Stimulated activated CD4-positive, alpha-beta T cell treated with anti-CD3 and anti-CD28 coated beads, Interleukin-1b, Interleukin-23, amount 100 ng/mL, for 1 hour (primary cell): ENCODE measurements at places on chromosomes 5 and 9.

DNA sequence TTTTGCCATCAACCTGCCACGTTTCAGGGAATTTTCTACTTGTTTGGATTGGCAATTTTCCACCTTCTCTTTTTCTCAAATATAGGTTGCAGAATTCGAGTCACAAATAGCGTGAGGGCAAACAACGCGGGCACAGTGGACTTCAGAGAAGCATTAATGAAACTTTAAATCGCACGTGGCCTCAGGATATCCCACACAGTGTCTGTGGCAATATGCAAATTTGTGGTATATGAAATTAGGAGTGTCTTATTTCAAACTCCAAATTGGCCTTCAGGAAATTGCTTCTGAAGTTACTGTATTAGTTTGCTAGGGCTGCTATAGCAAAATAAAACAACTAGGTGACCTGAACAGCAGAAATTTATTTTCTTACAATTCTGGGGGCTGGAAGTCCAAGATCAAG, 91.2 kb downstream of the MTRR start:
- no peak for DNase-seq

DNA sequence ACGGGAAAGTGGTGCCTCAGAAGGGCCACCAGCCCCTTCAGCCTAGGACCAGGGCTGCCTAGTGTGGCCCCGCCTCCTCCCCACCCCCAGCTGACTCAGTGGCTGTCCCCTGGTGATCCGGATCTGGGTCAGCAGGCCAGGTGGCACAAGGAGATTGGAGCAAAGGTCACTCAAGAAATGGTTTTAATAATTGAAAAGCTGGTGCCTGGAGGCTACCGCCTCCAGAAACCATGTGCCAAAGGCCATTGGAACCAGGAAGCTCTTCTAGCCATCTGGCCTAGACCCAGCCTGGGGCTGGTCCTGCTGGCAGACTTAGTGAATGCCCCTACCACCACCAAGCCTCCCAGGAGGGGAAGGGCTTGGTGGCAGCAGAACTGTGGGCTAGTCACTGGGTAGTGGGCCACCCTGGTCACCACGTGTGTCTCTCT, 1.5 kb downstream of the ST6GALNAC4 start:
- DNase-seq, result no peak

GRCh38 chr5:88833371-88834130, 49.4 kb downstream of the MEF2C start:
- DNase-seq, result no peak

DNA sequence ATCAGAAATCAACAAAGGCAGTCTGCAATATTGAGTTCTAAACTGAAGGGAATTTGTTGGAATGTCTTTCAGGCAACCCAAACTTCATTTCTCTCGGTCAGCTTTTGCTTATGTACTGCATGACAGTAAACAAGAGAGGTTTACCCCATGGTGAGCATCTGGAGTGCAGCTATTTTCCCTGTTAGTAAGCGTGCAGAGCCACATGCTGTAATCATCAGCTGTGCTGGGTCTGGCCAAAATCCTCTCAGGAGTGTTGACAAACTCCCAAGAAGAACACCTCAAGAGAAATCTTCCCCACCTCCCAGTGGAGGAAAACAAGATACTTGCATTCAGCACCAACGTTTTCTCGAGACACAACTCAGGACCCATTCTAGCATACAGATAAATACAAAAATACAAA, 83.6 kb upstream of the ADAMTSL1 start:
- no peak for DNase-seq

DNA sequence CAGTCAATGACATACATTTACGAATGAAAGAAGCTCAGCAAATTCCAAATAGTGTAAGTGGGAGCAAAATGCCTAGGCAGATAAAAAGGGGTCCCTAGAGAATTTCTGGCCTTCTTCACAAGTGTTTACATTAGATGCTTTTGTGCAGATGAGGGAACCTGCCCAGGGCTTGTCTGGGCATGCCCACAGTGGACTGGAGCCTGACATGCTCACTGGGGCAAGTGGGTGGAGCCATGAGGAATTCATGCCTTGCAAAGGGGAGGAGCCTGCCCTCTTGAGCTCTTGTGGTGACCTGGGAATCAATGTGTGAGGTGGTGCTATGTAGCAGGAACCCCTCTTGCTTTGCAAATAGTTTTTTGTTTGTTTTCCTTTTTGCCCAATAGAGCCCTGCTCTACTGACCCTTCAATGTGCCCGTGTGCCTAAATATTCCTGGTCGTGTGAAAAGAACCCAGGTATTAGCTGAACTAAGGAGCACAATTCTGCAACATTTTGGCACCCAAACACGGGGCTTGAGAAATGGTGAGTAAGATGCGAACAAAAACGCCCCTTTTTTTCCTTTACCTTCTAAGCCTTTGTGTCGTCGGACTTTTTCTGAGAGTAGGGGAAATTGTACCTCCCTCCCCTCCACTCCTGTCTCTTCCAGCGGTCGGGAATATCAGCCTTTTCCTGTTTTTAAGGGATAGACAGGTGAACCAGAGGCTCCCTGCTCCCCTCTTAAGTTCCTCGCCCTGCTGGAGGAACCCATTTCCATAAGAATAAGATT, 433.8 kb upstream of the CDH9 start:
- DNase-seq, result no peak

DNA sequence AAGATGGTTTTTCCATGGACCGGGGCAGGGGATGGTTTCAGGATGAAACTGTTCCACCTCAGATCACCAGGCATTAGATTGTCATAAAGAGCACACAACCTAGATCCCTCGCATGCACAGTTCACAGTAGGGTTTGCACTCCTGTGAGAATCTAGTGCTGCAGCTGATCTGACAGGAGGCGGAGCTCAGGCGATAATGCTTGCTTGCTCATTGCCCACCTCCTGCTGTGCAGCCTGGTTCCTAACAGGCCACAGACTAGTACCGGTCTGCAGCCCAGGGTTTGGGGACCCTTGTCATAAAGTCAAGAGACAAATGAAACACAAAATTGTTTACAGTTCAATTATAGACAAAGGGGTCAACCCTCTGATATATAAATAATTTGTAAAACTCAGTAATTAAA, 101.7 kb downstream of the RANBP17 start:
- no peak for DNase-seq

GRCh38 chr5:57175551-57176309, 1.9 kb downstream of the GPBP1 start:
- no peak for DNase-seq

- DNase-seq, result peak; percentile 10
Measured at GRCh38 chr5:42057254-42057690, 132.2 kb downstream of the FBXO4 start.

- no peak for DNase-seq
Measured at GRCh38 chr5:169893571-169893970, 86.7 kb downstream of the INSYN2B start.

DNA sequence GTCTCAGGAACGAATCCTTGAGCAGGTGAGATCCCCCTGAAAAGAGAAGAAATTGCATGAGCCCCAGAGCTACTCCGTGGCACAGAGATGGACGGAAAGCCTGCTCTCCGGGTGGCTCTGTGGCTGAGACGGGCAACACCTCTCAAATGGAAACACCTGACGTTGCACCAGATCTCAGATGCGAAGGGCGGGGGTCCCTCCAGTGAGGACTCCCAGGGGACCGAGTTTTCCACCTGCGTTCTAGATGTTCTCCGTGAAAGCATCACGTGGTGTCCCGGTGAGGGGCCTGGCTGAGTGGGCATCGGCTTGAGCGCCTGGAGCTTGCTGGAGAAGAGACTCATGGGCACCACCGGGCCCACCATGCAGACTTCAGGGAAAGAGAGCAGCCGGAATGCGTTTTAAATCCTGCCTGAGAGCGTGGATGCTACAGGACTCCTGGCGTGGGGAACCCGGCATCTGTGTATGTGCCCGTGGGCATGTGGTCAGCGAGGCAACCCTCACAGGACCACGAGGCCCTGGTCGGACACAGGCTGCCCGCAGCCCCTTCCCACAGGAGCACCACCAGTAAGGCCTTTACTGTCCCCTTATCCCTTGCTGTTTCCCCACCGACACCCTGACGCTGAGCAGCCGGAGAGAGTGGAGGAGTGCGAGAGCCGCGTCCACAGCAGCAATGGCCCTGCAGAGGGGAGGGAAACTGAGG, 378.4 kb upstream of the IRX4 start:
- no peak for DNase-seq

DNA sequence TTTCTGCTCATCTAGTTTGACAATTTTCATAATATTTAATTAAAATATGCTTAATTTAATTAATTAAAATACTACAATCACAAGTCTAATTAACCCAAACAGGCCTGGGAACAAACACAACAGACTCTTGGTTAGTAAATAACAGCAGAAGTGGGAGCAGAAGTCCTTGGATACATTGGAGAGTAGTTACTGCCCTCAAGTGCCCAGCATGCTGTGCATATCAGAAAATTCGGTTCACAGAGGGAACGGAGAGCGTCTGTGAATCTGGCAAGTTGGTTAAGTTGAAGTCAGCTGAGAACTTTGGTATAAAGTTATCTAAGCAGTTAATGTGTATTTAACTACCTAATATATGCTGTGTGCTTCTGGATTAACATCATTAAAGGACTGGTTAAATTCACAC, 87.0 kb upstream of the ATG10 start:
- DNase-seq, result no peak

DNA sequence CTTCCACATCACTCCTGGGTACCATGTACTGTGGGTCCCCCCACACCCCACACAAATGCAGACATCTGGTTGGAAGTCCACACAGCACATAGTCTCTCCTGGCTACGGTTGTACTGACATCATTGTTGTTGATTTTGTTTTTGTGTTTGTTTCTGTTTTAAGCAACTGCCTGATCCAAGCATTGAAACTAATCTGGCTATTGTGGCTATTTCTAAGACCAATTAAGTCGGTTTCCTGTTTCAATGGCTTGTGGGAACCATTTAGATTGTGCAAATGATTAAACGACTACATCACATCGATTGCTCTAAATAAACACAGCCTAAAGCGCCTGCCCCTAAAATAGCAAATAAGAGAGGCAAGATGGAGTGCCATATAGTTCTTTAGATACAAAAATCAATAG, 226.8 kb upstream of the IRX4 start:
- no peak for DNase-seq

DNA sequence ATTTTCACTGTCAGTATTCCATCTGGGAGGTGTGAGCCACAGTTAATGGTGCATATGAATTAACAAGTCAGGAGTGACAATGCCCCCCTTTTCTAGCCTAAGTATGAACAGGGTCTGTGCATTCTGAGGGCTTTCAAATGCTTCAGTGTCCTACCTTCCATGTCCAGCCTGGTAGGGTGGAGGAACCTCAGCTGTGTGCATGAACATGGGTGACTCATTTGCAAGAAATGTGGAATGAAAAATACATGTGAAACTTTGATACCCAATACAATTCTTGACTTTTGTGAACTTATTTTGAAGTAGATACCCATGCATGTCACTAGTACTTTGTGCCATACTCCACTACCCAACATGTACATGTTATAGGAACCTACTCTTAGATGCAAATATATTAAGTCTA, 375.8 kb downstream of the SEMA5A start:
- no peak for DNase-seq

GRCh38 chr5:15959370-15960164, 220.0 kb downstream of the MARCHF11 start:
- no peak for DNase-seq

GRCh38 chr5:97142521-97143254, at the start of gene LIX1:
LIX1 (minus strand) TSS chr5:97142611; CDS start chr5:97142576, 35 bp downstream.
- no peak for DNase-seq

DNA sequence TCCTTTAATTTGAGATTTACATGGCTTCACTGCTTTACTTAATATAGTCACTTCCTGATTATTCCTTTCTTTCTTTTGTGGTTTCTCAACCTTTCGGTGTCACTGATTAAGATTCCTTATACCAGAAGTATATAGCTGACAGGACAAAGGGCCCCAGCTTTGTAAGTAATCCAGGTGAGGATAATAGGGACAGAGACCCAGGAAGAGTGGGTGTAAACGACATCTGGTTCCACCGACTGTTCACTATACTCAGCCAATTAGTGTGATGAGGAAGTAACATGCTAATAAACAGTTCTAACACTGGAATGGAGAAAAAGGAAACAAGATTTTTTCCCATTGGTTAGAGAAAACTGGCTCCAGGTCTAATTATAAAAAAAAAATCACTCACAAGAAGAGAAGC, 286.3 kb upstream of the EFNA5 start:
- no peak for DNase-seq

- DNase-seq, result no peak
Measured at GRCh38 chr5:74035521-74035937, 409.5 kb downstream of the ARHGEF28 start.

GRCh38 chr5:111820072-111820471, 63.1 kb upstream of the NREP start:
- no peak for DNase-seq

- DNase-seq, result no peak
Measured at GRCh38 chr9:90909225-90909624, 107.6 kb downstream of the SYK start.

- DNase-seq, result no peak
Measured at GRCh38 chr5:42989190-42989589, 50.9 kb downstream of the ANXA2R start.

DNA sequence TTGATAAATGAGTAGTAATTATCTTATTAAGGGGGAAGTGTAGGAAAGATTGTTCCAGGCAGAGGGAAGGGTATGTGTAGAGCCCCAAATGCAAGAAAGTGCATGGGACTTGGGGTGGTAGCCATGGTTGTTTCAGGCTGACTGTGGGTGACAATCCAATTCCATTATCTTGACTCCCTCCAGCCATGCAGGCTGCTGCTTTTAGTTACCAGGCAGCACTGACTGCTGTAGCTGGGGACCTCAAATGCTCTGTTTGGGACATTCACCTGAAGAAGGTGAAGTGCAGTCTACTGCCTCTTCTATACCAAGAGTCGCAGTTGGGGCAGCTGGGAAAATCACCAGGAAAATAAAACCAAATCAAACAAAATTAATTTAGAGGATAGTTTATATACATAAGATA, 102.4 kb upstream of the NR3C1 start:
- no peak for DNase-seq

DNA sequence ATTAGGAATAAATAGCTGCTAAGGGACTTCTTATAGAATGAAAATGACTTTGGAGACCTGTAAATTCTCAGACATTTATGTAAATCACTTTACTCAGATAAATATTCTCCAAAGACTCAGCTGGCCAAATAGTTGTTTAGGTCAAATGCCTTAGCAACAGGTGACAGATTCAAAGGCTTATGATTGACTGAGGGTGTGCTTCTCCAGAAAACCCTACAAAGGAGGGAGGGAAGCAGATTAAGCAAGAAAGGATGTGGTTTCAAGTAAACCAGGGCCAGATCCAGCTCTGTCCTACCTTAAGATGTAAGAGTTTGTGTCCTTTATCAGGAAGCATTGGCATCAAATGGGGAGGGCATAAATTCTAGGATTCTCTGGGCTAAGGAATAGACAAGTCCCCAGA, 433.0 kb downstream of the TLE1 start:
- DNase-seq, result no peak

DNA sequence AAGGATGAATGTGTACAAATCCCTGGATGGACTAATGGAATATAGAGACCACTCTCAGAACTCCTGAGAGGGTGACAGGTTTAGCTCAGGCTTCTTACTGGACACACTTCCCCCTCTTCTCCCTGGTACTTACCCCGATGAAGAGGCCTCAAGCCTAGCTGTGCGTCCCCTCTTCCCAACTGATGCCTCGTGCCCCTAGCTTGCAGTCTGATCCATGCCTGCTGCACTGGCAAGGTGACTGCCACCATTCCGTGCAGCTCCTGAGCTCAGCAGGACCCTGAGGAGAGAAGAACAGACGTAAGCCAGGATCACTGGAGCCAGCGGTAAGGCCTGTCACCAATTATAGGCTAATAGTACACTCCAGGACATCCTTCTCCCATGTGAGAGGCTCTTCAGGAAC, 5.5 kb upstream of the STOML2 start:
- DNase-seq, result no peak
